ENCODE measurements at places on chromosomes 2 and 18.

DNA sequence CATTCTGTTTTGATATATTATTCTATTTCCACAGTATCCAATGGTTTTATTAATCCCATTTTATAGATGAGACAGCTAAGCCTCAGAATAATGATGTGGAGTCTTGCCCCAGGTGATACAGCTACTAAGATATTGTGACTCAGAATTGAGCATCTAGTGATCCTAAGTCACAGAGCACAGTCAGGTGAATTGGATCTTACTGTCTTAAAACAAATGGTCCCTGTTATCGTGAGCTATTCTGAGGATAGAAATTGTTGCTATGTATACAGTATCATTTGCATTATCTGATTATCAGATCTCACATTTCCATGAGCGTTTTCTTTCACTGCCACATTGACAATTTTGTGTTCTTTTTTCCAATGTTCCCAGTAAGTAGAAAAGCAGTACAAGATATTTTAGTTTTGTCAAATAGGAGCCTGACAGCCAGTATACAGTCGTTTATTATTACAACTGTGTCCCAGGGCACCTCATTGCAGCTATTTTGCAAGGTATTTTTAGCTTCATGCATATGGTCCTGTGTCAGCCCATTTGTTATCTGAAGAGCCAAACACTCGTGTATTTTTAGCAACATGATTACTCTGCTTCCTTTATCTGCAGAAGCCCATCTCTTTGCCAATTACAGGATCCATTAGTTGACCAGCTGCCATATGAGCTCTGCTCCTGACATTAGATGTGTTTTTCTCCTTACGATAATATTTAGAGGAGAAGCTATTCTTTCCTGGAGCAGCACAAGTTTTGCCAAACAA is 25.1 kb upstream of the SGPP2 start:
- no peak for DNase-seq
- H3K27ac ChIP-seq: no peak overlapping the region

DNA sequence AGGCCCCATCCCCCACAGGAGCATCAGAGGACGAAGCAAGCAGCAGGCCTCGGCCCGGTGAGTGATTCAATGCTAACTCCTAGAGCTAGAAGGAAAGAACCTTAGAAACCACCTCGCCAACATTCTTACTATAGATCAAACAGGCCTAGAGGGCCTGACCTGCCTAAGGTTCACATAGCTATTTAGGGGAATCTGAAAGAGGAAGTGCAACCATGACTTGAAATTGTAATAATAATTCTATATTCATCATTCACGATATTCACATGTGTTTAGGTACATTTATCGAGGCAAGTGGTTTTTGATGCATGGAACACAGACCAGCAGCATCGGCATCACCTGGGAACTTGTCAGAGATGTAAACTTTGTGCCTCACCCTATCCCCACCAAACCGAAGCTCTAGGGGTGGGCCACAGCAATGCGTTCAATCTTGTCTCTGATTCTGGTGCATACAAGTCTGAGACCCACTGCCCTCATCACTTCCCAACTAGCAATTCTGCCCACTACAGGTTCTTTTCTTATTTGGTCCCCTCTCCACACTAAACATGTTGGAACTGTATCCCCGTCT is 78.0 kb upstream of the DNMT3A start:
- H3K27me3 ChIP-seq: no peaks in the 10 kb centered on the region
- H3K4me1 ChIP-seq: no peaks in the 10 kb centered on the region
- H3K27ac ChIP-seq: no peak overlapping the region
- H3K4me3 ChIP-seq: no peak overlapping the region
- DNase-seq: no peak

- no peak overlapping the region for H3K4me3 ChIP-seq
- no peak for DNase-seq
- H3K27me3 ChIP-seq: no peaks in the 10 kb centered on the region
- H3K36me3 ChIP-seq: no peaks in the 10 kb centered on the region
- H3K27ac ChIP-seq: no peak overlapping the region
These were observed 86.1 kb downstream of the SLC25A12 start for GRCh38 chr2:171807831-171808393.

DNA sequence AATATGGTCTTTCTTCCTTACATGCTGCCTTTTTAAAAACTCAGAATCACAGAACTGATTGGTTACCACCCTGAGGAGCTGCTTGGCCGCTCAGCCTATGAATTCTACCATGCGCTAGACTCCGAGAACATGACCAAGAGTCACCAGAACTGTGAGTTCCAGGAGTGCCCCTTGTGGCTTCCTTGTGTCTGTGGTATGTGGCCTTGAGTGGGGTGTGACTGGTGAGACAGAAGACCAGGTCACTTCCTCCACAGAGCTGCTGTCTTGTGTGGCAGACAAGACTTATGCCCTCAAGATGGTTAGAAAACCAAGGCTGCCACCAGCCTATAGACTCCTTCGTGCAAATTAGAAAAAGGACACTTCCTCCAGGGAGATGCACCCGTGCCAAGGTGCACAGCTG is 72.6 kb downstream of the EPAS1 start:
- no peak overlapping the region for H3K27ac ChIP-seq
- H3K36me3 ChIP-seq: no peaks in the 10 kb centered on the region
- DNase-seq: no peak
- H3K27me3 ChIP-seq: no peaks in the 10 kb centered on the region

GRCh38 chr2:140895378-140895777 is 1235.4 kb downstream of the LRP1B start:
- DNase-seq: no peak
- H3K36me3 ChIP-seq: no peaks in the 10 kb centered on the region
- no peaks in the 10 kb centered on the region for H3K27me3 ChIP-seq
- no peak overlapping the region for H3K4me3 ChIP-seq
- H3K4me1 ChIP-seq: no peaks in the 10 kb centered on the region

DNA sequence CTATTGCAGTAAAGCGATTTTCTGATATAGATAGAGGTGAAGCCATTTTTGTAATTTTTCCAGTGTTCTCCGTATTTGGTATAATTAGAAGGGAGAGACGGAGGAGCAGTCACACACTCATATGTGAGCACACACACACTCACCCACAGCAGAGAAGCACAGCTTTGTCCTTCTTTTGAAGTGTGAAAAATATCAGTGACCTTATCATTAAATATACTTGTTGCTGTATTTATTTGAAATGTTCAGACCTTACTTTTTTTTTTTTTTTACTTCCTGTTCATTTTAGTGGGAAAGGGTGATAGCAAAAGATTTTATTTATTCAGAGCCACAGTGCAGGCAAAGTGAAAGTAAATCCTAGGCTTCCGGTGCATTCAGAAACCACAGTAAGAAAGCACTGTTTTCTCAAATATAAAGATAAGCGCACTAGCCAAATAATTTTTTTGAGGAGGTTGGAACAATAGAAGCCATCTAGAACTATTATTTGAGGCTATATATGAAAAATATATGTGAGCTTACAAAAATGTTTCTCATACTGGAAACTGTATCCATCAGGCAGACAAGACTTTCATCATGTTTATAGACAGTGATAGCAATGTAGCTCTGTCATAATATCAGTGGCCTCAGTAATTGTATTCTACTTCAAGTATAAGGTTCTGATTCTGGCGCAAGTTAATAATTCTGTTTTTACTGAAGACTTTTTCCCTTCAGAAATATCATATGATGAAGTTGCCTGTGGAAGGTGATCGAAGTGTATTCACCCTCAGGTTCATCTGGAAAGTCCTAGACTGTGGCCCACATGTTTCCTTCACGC is 37.2 kb downstream of the TSHZ1 start:
- H3K27ac ChIP-seq: no peak overlapping the region
- no peak overlapping the region for H3K4me3 ChIP-seq
- no peak for DNase-seq
- H3K36me3 ChIP-seq: no peaks in the 10 kb centered on the region

DNA sequence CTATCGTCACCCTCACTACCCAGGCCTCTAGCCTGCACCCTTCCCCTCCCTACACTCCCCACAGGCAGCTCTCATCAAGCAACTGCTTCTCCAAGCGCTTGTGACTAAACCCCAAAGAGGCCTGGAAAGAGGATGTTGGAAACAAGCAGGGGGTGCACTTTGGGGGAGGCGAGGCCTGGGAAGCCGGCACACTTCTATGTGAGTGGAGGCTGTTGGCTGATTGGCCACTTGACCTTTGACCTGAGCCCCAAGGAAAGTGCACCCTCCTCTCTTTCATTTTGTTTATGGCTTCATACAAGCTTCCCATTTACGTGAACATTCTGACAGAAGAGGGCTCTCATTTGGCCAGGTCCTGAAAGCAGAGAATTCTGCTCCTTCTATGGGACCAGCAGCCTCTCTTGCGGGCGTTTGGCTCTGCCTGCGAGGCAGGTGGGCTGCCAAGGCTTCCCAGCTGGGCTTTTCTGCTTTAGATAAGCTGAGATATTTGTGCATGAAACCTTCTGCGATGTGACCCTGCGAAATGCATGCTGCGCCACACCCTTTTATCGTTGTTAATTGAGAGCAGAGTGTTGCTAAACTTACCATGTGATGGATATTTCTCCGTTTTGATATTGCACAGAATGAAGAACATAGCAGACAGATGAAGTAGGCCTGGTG is 134.8 kb upstream of the NCK2 start:
- no peak overlapping the region for H3K4me3 ChIP-seq
- H3K27ac ChIP-seq: no peak overlapping the region
- H3K36me3 ChIP-seq: no peaks in the 10 kb centered on the region
- no peak for DNase-seq

DNA sequence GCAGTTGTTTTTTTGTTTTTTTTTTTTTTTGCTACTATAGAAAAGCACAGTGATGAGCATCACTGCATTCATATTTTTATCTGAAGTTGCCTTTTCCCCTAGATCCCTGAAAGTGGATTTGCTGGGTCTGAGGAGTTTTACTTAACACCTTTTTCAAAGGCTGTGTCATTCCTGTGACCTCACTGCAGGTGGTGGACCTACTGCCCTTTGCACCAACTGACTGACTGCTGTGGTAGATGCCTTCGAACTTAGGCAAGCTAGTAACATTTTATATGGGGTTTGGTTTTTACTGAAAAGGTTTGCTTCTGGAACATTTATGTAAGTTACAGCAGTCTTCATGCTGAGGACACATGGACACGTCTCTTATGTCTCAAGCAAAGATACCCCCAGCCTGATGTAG is 36.2 kb downstream of the SPTBN1 start:
- H3K4me3 ChIP-seq: no peak overlapping the region
- H3K27ac ChIP-seq: no peak overlapping the region
- no peaks in the 10 kb centered on the region for H3K27me3 ChIP-seq
- H3K4me1 ChIP-seq: no peaks in the 10 kb centered on the region
- DNase-seq: no peak

GRCh38 chr2:220959391-220959802 is 612.7 kb downstream of the EPHA4 start:
- no peak overlapping the region for H3K4me3 ChIP-seq
- no peaks in the 10 kb centered on the region for H3K27me3 ChIP-seq
- no peak overlapping the region for H3K27ac ChIP-seq
- no peak for DNase-seq
- H3K36me3 ChIP-seq: no peaks in the 10 kb centered on the region

DNA sequence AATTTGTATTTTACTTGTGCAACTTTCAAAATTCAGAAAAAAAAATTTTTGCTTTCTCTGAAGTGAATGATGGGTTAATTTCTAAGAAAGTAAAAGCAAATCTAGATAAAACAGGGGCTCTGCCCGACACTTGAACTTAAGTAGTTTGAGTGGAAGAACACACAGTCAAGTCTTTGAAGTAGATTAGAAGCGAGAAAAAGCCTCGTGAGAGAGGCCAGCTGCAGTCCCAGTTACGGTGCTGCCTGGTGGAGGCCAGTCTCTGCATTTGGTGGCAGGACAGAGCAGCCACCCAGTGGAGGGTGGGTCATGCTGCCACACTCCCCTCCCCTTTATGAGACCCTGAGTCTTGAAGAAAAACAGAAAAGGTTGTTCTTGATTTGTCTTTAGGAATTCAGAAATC is 81.8 kb downstream of the INPP5D start:
- H3K4me1 ChIP-seq: peaks cover 5% of the 10 kb centered on the region
- H3K4me3 ChIP-seq: no peak overlapping the region
- no peak overlapping the region for H3K27ac ChIP-seq
- H3K36me3 ChIP-seq: no peaks in the 10 kb centered on the region

DNA sequence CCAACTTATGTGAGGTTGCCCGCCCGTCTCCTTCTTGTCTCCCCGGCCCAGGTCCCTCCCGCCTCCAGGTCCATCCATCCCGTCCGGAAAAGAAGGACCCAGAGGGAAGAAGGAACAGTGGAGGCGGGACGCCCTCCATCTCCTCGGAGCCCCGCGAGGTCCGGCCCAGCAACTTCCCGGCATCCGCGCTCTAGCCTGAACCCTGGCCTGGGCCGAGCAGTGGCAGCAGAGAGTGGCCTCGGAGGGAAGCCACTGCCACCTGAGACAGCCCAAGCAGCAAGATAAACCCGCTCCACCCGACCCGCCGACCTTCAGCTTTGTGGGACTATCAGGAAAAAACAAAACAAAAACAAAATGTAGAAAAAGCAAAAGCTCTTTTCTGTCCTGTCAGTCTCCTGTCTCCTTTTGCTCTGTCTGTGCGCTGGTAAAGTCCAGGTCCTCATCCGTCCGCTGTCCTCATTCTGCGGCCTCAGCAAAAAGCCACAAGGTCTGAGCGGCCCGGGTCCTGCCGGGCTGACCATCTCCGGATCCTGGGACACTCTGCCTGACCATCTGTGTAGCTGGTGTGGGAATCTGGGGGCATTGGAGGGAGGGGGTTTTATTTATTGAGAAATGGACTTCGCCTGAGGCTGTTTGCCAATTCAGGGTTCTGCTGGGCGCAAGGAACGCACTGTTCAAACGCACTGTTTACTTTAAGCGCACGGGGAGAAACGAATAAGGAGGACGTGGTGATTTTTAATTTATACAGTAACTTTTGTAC is 3.1 kb downstream of the DLX1 start:
- H3K4me3 ChIP-seq: no peak overlapping the region
- H3K4me1 ChIP-seq: peaks cover 12% of the 10 kb centered on the region
- peaks cover 90% of the 10 kb centered on the region for H3K27me3 ChIP-seq
- no peak overlapping the region for H3K27ac ChIP-seq

DNA sequence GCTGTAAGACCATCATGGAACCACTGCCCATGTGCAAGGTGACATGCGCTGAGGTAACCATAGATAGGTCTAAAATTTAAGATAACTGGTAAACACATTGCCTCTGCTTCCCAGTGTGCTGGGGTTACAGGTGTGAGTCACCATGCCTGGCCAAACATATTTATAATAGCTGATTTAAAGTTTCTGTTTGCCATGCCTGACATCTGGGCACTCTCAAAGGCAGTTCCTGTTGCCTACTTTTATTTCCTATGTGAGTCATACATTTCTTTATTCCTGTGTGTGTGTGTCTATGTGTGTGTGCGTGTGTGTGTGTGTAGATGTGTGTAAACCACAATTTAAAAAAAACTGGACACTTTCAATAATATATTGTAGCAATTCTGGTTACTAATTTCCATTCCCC is 415.2 kb upstream of the NETO1 start:
- H3K4me1 ChIP-seq: no peaks in the 10 kb centered on the region
- peaks cover 1% of the 10 kb centered on the region for H3K27me3 ChIP-seq
- no peaks in the 10 kb centered on the region for H3K36me3 ChIP-seq
- no peak overlapping the region for H3K4me3 ChIP-seq

GRCh38 chr2:19801367-19802080 is 100.3 kb downstream of the TTC32 start:
- no peaks in the 10 kb centered on the region for H3K36me3 ChIP-seq
- H3K4me1 ChIP-seq: no peaks in the 10 kb centered on the region
- no peak overlapping the region for H3K4me3 ChIP-seq
- no peak for DNase-seq

GRCh38 chr18:5266721-5267120 is 28.8 kb downstream of the ZBTB14 start:
- H3K27ac ChIP-seq: no peak overlapping the region
- H3K4me3 ChIP-seq: no peak overlapping the region
- DNase-seq: no peak
- no peaks in the 10 kb centered on the region for H3K27me3 ChIP-seq
- H3K36me3 ChIP-seq: no peaks in the 10 kb centered on the region
- H3K4me1 ChIP-seq: no peaks in the 10 kb centered on the region

All from neuronal stem cell (in vitro differentiated cells).